ENCODE measurements at places on chromosomes 11 and 22. TPM values are rescaled to one million over a fixed set of nuclear protein-coding genes. Genes with fewer than 3 reads are reported as not detected.
A peak's percentile ranks its signal among the peaks of the same experiment; 100 is the strongest.

Gene TEX54
- total RNA-seq: not detected

Gene GRIK4
- total RNA-seq: 0.19 TPM

Gene ZPR1
- total RNA-seq: 37.2 TPM

Gene SLC43A1
- total RNA-seq: 2.3 TPM

Gene PANX3
- not detected for total RNA-seq

Gene MICAL2
- 26.8 TPM for total RNA-seq

Gene MRGPRX4
- total RNA-seq: not detected

Gene PKDREJ
- not detected for total RNA-seq

Gene MS4A6E
- 0.57 TPM for total RNA-seq

Gene CATSPER1
- total RNA-seq: 0.14 TPM

Gene PNPLA3
- total RNA-seq: 0.09 TPM

Gene EI24
- total RNA-seq: 34.7 TPM

Gene MUC5AC
- 0.05 TPM for total RNA-seq

DNA sequence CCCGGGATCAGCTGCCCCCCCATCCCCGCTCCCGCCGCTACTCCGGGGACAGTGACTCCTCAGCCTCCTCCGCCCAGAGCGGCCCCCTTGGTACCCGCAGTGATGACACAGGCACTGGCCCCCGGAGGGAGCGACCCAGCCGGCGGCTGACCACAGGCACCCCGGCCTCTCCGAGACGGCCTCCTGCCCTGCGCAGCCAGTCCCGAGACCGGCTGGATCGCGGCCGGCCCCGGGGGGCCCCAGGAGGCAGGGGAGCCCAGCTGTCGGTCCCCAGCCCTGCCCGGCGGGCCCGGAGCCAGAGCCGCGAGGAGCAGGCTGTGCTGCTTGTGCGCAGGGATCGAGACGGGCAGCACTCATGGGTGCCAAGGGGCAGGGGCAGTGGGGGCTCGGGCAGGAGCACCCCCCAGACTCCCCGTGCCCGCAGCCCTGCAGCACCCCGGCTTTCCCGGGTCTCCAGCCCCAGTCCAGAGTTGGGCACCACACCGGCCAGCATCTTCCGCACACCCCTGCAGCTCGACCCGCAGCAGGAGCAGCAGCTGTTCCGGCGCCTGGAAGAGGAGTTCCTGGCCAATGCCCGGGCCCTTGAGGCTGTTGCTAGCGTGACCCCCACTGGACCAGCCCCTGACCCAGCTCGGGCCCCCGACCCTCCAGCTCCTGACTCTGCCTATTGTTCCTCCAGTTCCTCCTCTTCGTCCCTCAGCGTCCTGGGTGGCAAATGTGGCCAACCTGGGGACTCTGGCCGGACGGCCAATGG is 3.9 kb downstream of the RASL10A start:
- H3K27ac ChIP-seq: peak overlapping the region; percentile 18
- no peaks in the 10 kb centered on the region for H3K36me3 ChIP-seq
- no peak for DNase-seq
- H3K27me3 ChIP-seq: peaks cover 75% of the 10 kb centered on the region
- H3K4me1 ChIP-seq: peaks cover 20% of the 10 kb centered on the region

- DNase-seq: no peak
- H3K27me3 ChIP-seq: no peaks in the 10 kb centered on the region
Measured at GRCh38 chr11:11229647-11230046, 123.4 kb downstream of the CSNK2A3 start.

GRCh38 chr22:28562324-28562723 is 117.3 kb downstream of the TTC28 start:
- H3K27me3 ChIP-seq: no peaks in the 10 kb centered on the region
- DNase-seq: no peak

DNA sequence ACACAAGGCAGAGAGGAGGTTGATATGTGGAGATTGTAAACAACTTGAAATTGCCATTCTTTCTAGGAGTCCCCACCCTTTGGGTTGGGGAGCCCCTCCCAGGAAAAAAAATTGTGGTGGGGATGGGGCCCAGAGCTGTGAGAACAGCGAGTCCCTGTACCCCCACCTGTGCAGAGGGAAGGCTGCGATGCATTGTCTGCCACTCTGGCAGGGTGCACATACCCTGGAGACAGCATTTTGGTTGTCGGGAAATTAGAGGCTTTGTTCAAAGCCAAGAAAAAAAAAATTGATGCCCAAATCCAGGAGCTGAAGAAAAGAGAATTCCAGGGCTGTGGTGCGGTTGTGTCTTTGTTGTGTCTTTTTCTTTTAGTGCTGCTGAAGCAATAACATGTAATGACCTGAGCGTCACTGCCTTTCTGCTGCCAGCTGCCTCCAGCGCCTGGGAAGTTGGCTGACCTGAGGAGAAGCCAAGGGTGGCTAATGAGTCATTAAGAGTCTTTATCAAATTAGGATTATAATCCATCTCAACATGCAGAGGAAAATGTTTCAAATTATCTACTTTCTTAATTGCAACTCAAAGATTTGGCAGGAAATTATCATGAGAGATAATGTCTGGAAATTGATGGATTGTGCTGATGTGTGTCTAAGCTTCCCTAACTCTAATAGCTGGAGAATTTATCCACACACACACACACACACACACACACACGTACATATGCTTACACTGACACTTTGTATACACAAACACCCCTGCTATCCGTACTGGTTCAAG is 8.0 kb upstream of the PKNOX2 start:
- H3K27me3 ChIP-seq: peaks cover 40% of the 10 kb centered on the region
- H3K4me1 ChIP-seq: no peaks in the 10 kb centered on the region
- no peak overlapping the region for H3K27ac ChIP-seq
- DNase-seq: no peak
- H3K4me3 ChIP-seq: no peak overlapping the region

DNA sequence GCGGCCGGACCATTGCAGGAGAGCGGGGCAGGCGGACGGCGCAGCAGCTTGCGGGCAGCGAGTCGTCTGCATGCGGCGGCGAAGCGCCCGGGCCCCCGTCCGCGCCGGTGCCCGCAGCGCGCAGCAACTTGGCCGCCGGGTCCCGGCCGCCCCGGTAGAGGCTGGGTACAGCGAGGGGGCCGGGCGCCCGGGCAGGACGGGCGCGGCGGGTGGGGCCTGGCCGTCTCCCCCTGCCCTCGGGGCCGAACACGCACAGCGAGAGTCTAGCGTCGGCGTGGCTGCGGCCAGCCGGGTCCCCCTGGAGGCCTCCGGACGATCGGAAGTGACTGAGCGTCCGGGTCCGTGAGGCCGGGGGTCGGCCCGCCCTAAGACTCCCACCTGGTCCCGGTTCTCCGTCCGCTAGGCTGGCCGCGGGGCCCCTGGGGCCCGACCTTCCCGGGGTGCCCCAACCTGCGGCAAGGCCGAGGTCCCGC is 775 bp upstream of the TRABD start:
- peak overlapping the region; percentile 76 for H3K4me3 ChIP-seq
- peaks cover 4% of the 10 kb centered on the region for H3K36me3 ChIP-seq
- H3K27ac ChIP-seq: no peak overlapping the region
- peaks cover 26% of the 10 kb centered on the region for H3K27me3 ChIP-seq

- peaks cover 15% of the 10 kb centered on the region for H3K4me1 ChIP-seq
- DNase-seq: no peak
- H3K4me3 ChIP-seq: no peak overlapping the region
Measured at GRCh38 chr11:11580012-11580411, 41.8 kb downstream of the GALNT18 start.

DNA sequence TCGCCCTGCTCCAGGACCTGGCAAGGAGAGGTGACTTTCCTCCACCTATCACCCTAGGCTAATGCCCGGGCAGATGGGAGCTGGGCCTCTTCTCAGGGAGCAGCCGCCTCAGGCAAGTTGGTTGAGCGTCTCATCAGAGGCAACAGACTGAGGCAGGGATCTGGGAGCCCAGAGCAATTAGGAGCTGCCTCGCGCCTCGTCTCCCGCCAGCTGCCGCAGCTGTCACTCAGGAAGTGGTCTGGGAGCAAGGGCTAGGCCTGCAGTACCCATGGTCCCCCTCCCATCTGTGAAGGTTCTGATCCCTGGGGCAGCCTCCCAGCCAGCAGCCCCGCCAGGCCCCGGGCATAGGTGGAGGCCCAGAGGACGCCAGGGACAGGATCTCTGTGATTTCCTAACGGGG is 4.6 kb upstream of the CABP7 start:
- no peak overlapping the region for H3K4me3 ChIP-seq
- no peak overlapping the region for H3K27ac ChIP-seq
- H3K36me3 ChIP-seq: no peaks in the 10 kb centered on the region
- no peaks in the 10 kb centered on the region for H3K4me1 ChIP-seq
- peaks cover 83% of the 10 kb centered on the region for H3K27me3 ChIP-seq

DNA sequence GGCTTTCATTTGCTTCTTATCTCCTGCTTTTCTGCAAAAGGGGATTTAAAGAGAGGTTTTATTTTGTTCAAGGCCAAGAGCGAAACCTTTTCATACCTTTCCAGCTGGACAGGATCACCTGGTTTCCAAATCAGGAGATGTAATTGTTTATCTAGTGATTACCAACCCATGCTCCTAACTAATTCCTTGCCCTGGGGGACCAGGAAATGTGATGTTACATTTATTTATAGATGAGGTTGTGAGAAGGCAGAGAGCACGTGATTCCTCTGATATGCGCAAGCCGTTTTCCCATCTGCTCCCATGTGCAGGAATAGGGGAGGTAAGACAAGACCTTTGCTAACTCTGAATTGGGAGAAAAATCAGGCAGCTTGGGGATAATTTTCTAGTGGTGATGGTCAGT is 507.2 kb upstream of the LARGE1 start:
- H3K36me3 ChIP-seq: no peaks in the 10 kb centered on the region
- H3K27ac ChIP-seq: no peak overlapping the region
- no peaks in the 10 kb centered on the region for H3K27me3 ChIP-seq

DNA sequence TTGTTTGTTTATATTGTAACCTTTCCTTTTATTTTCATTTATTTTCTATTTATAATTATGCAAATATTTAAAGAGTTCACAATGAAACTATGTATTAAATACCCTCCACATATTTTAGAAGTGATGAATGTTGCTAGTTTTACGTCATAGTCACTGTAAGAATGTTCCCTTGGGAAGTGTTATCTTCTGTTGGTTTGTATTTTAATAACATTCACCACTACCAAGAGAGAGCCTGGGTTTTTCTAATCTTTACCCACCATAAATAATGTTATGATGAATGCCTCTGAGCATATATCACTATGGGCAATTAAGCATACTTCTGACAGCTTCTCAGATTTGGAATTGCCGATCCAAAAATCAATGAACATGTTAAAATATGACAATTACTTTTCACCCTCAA is 80.7 kb downstream of the GGT1 start:
- H3K27me3 ChIP-seq: peaks cover 37% of the 10 kb centered on the region
- DNase-seq: no peak
- no peak overlapping the region for H3K27ac ChIP-seq
- H3K36me3 ChIP-seq: no peaks in the 10 kb centered on the region
- H3K4me3 ChIP-seq: no peak overlapping the region

- no peak overlapping the region for H3K4me3 ChIP-seq
- H3K36me3 ChIP-seq: no peaks in the 10 kb centered on the region
- no peak for DNase-seq
Measured at GRCh38 chr11:116420770-116421528, 351.8 kb downstream of the BUD13 start.

DNA sequence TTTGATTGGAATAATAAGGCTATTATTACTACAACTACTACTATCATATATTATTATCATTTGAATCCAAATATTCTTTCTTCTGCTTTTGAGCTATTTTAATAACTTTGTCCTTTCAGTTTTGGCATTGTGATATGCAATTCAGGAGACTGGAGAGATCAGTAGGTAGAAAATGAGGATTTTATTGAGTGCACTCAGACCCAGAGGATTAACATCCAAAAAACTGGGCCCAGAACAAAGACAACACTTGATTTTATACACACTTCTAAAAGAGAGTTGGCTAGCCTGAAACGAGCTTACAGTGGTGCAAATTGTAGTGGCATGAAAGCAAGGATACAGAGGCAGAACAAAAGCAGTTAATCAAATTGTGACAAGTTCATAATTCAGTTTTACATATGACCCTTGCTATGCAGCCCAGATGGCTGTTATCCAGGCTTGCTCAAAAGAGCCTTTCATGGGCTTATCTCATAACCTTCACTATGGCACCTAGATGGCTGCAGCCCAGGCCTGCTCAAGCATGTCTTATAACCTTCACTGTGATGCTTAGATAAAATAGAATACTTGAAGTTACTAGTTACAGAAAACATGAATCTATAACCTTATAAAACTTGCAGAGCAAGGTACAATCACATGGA is 796.3 kb upstream of the RAG2 start:
- H3K4me1 ChIP-seq: no peaks in the 10 kb centered on the region
- no peak for DNase-seq
- H3K36me3 ChIP-seq: no peaks in the 10 kb centered on the region
- H3K27ac ChIP-seq: no peak overlapping the region
- no peak overlapping the region for H3K4me3 ChIP-seq

DNA sequence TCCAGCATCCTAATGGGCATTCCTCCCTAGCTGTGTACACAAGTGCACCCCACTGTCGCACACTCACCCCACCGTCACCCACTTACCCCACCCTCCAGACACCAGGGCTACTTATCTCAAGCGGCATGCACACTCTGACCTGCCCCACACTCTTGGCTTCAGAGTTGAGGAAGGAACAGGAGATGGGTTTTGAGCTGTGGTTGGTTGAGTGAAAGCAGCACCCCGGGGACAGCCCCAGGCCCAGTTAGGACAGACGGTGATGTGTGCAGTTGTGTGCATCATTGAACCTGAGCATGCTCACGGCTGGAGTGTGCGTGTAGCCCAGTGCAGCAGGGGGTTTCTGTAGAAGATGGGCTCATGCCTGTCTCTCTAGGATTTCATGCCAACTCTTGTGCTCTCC is 32.5 kb downstream of the AHNAK start:
- no peaks in the 10 kb centered on the region for H3K4me1 ChIP-seq
- no peak overlapping the region for H3K27ac ChIP-seq
- DNase-seq: no peak
- no peaks in the 10 kb centered on the region for H3K36me3 ChIP-seq
- H3K4me3 ChIP-seq: no peak overlapping the region

GRCh38 chr11:87596176-87596575 is 558.4 kb downstream of the TMEM135 start:
- DNase-seq: no peak
- H3K4me1 ChIP-seq: no peaks in the 10 kb centered on the region
- no peaks in the 10 kb centered on the region for H3K27me3 ChIP-seq
- H3K27ac ChIP-seq: no peak overlapping the region
- H3K36me3 ChIP-seq: no peaks in the 10 kb centered on the region

DNA sequence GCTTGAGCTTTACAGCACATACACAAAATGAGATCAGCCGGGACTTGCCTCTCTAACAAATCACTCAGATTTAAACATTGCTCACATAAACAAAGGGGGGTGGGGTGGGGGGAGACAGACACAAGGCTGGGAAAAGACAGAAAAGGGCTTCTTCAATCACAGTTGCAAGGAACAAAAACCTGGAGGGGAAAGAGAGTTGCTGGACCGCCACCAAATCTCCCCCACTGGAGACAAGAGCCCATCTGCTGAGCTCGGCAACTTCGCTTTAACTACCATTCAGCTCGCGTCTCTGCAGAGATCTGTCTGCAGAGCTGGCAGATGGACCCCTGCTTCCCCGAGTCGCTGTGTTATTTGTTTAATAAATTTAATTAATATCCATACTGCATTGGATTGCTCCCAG is 165.0 kb downstream of the RCN1 start:
- no peak overlapping the region for H3K4me3 ChIP-seq
- no peak for DNase-seq
- H3K4me1 ChIP-seq: no peaks in the 10 kb centered on the region

All from thymus (tissue), 14 donors.